Hematopoietic multipotent progenitor cell (in vitro differentiated cells): ENCODE measurements at places on chromosomes 12 and 14.

GRCh38 chr12:27637524-27637923 is 58.7 kb upstream of the REP15 start:
- DNase-seq: no peak

DNA sequence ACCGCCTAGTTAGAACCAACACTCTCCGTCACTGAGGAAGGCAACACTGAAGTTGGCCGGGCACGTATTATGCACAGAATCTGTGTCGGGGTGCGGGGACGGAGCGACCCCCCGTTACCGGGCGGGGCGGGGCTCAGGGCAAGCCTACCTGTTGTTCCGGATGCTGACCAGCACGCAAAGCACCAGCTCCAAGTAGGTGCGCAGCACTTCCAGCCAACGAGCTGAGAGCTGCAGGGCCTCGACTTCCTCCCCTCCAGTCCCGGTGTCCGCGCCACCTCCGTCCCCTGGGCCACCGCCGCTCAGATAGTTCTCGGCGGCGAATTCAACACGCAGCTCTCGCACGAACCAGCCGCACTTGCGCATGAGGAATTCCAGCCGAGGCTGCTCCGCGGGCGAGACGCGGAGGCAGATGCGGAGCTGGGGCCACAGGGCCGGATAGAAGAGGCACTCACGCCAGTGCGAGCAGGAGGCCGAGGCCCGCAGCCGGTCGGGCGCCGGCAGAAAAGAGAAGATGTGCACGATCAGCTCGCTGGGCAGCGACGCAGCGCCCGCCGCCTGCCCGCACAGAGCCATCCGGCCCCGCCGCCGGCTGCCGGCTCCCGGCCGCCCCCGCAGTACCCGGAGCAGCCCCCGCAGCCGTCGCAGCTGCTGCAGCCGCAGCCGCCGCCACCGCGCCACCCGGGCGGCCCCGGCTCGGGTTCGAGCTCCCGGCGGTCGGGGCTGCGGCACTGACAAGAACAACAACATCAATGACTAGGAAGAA is 636 bp downstream of the FBXO33 start:
- DNase-seq: peak; percentile 4

DNA sequence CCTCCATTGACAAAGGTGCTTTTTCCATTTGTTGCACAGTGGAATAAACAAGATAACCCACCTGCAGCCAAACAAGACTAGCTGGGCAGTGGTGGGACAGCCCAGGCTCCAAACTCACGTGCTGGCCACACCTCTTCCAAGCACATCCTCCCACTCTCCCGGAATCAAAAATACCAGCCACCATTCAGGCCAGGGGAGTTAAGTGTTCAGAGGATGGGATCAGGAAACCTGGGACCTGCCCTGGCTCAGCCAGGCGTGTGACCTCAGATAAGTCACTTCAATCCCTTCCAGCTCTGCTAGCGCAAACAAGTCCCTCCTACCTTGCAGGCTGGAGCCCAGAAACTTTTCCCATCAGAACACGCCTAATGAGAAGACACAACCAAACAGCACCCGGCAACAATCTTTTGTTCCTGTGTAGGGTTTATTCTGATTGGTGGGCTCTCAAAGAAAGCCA is 43.3 kb downstream of the ACTN1 start:
- no peak for DNase-seq

GRCh38 chr14:55138091-55138490 is 9.0 kb downstream of the LGALS3 start:
- DNase-seq: no peak
